ENCODE measurements at places on chromosomes 6 and 20.

DNA sequence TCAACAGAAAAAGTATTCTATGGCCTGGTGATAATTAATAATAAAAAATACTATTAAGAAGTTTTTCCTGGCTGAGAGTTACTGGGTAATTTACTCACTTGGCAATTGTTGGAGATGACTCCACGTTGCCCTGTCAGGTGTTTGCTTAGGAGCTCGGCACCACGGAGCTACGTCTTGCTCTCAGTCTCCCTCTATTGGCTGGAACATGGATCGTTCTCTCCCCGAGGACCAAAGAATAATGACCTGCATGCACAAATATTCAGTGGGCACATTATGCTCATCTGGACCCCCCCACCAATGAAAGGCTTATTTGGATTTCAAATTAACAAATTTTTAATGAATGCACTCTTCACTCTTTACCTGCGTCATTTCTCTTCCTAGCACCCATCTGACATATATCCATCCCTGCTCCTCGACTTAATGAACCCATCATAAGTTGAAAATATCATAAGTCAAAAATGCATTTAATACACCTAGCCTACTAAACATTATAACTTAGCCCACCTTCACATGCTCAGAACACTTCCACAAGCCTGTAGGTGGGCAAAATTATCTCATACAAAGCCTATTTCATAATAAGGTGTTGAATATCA is 71.0 kb upstream of the CD83 start:
- no peaks in the 10 kb centered on the region for H3K4me1 ChIP-seq
- H3K27me3 ChIP-seq = no peaks in the 10 kb centered on the region
- no peak for DNase-seq
- no peak overlapping the region for H3K4me3 ChIP-seq

- no peaks in the 10 kb centered on the region for H3K4me1 ChIP-seq
- no peak overlapping the region for H3K4me3 ChIP-seq
- no peak overlapping the region for H3K27ac ChIP-seq
- no peak for DNase-seq
- H3K27me3 ChIP-seq = no peaks in the 10 kb centered on the region
Measured at GRCh38 chr6:149503872-149504271, 19.1 kb upstream of the ZC3H12D start.

GRCh38 chr6:149217466-149217888 is 100.0 kb upstream of the TAB2 start:
- DNase-seq = no peak
- no peaks in the 10 kb centered on the region for H3K36me3 ChIP-seq
- no peaks in the 10 kb centered on the region for H3K27me3 ChIP-seq
- H3K4me1 ChIP-seq = no peaks in the 10 kb centered on the region

- no peaks in the 10 kb centered on the region for H3K36me3 ChIP-seq
- no peak overlapping the region for H3K27ac ChIP-seq
- no peaks in the 10 kb centered on the region for H3K27me3 ChIP-seq
- no peaks in the 10 kb centered on the region for H3K4me1 ChIP-seq
Measured at GRCh38 chr6:11522812-11523605, 14.5 kb upstream of the TMEM170B start.

- H3K4me3 ChIP-seq = no peak overlapping the region
- no peak for DNase-seq
- H3K4me1 ChIP-seq = no peaks in the 10 kb centered on the region
Measured at GRCh38 chr20:20201639-20202038, 149.3 kb downstream of the CFAP61 start.

DNA sequence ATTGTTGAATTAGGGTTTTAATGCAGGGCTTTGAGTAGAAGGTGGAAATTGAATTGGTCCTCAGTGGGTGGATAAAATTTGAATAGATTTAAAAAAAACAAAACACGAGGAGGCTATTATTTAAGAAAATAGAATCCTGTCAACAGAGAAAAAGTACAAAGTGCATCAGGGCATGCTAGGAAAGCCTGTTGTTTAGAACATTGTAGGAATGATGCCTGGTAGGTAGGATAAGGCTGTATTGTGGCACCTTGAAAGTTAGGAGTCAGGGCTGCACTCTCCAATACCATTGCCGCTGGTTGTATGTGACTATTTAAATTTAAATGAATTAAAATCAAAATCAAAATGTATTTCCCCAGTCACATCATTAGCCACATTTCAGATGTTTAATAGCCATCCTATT is 363.9 kb downstream of the UTRN start:
- no peak for DNase-seq
- H3K4me1 ChIP-seq = no peaks in the 10 kb centered on the region
- H3K4me3 ChIP-seq = no peak overlapping the region
- no peaks in the 10 kb centered on the region for H3K27me3 ChIP-seq
- H3K27ac ChIP-seq = no peak overlapping the region

DNA sequence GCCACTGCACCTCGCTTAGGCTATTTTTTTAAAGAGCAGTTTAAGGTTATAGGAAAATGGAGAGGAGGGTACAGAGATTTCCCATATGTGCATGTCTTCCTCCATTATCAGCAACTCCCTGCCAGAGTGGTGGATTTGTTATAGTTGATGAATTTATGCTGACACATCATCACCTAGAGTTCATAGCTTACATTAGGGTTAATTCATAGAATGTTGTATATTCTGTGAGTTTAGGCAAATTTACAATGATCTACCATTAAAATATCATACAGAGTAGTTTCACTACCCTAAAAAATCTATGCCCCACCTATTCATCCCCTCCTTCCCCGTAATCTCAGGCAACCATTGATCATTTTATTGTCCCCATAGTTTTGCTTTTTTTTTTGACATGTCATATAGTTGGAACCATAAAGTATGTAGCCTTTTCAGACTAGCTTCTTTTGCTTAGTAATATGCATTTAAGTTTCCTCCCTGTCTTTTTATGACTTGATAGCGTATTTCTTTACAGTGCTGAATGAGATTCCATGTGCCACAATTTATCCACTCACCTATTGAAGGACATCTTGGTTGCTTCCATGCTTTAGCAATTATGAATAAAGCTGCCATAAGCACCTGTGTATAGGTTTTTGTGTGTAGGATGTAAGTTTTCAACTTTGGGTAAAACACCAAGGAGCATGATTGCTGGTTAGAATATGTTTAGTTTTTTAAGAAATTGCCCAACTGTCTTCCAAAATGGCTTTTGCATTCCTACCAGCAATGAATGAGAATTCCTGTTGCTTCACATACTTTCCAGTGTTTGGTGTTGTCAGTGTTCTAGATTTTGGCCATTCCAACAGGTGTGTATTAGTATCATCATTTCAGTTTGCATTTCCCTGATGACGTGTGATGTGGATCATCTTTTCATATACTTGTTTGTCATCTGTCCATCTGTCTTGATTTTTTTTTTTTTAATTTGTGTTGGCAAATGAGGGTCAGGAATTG is 60.2 kb downstream of the NCOA3 start:
- peaks cover 5% of the 10 kb centered on the region for H3K36me3 ChIP-seq
- H3K27ac ChIP-seq = no peak overlapping the region
- no peaks in the 10 kb centered on the region for H3K27me3 ChIP-seq
- no peak overlapping the region for H3K4me3 ChIP-seq
- no peak for DNase-seq

- H3K4me1 ChIP-seq = peaks cover 13% of the 10 kb centered on the region
- DNase-seq = no peak
- H3K27me3 ChIP-seq = no peaks in the 10 kb centered on the region
- H3K4me3 ChIP-seq = no peak overlapping the region
Measured at GRCh38 chr6:89986650-89987074, 92.4 kb downstream of the GJA10 start.

- peak overlapping the region; percentile 54 for H3K4me3 ChIP-seq
- peaks cover 11% of the 10 kb centered on the region for H3K4me1 ChIP-seq
- H3K27ac ChIP-seq = peak overlapping the region; percentile 51
- no peaks in the 10 kb centered on the region for H3K36me3 ChIP-seq
Measured at GRCh38 chr6:57173886-57174510, 1.9 kb downstream of the BAG2 start.

DNA sequence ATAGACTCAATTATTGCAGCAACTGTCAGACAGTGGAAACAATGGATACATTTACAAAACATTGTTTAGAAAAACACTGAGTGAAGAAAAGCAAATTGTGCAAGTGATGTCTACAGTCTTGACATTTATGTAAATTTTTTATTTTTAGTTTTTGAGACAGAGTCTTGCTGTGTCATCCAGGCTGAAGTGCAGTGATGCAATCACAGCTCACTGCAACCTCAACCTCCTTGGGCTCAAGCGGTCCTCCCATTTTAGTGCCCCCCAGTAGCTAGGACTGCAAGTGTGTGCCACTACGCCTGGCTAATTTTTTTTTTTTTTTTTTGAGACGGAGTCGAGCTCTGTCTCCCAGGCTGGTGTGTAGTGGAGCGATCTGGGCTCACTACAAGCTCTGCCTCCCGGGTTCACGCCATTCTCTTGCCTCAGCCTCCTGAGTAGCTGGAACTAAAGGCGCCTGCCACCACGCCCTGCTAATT is 9.7 kb downstream of the CNBD2 start:
- no peaks in the 10 kb centered on the region for H3K27me3 ChIP-seq
- H3K4me3 ChIP-seq = no peak overlapping the region
- DNase-seq = no peak
- no peak overlapping the region for H3K27ac ChIP-seq
- H3K36me3 ChIP-seq = no peaks in the 10 kb centered on the region
- no peaks in the 10 kb centered on the region for H3K4me1 ChIP-seq

DNA sequence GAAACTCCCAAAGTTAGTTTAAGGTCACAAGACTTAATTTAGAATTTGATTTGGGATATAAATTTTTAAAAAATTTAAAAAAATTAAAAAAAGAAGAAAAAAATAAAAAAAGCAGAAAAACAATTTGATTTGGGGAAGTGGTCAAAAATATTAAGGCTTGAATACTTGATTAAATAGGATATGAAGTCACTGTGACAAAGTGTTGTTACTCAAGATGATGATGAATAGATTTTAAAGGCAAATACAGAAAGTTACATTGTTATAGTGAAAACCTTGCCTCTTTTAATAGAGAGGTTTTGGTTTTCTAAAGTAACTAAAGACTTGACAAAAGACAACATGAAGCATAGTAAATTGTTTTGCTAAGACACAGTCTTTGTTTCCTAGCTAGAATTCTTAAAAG is 7.2 kb downstream of the CST9 start:
- peaks cover 2% of the 10 kb centered on the region for H3K4me1 ChIP-seq
- no peaks in the 10 kb centered on the region for H3K36me3 ChIP-seq
- no peak for DNase-seq
- H3K27ac ChIP-seq = no peak overlapping the region
- H3K27me3 ChIP-seq = no peaks in the 10 kb centered on the region

GRCh38 chr6:49541936-49542335 is 8.5 kb upstream of the C6orf141 start:
- peaks cover 22% of the 10 kb centered on the region for H3K4me1 ChIP-seq
- H3K4me3 ChIP-seq = no peak overlapping the region
- peak overlapping the region; percentile 94 for H3K27ac ChIP-seq
- H3K36me3 ChIP-seq = no peaks in the 10 kb centered on the region
- H3K27me3 ChIP-seq = no peaks in the 10 kb centered on the region

GRCh38 chr6:21157186-21157929 is 436.2 kb upstream of the SOX4 start:
- no peaks in the 10 kb centered on the region for H3K36me3 ChIP-seq
- H3K4me3 ChIP-seq = no peak overlapping the region
- H3K27me3 ChIP-seq = no peaks in the 10 kb centered on the region
- no peaks in the 10 kb centered on the region for H3K4me1 ChIP-seq
- DNase-seq = no peak
- no peak overlapping the region for H3K27ac ChIP-seq
